ENCODE measurements at places on chromosomes 1 and 21.

GRCh38 chr1:43344267-43344850 is 6.7 kb downstream of the MPL start:
- no peak for DNase-seq

GRCh38 chr1:67645495-67646144 is 39.4 kb upstream of the GADD45A start:
- no peak for DNase-seq

DNA sequence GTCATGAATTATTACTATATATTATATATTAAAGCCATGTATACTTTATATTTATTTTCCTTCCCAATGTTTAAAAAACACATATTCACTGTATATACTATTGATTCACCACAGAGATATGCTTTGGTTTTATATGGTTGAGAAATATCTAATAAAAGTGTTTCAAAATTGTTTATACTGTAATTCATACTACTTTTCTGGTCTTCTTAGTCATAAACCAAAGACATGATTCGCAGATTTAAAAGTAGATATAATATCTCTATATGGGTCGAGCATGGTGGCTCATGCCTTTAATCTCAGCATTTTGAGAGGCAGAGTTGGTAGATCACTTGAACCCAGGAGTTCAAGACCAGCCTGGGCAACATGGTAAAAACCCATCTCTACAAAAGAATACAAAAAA is 738.4 kb downstream of the USP25 start:
- no peak for DNase-seq

- DNase-seq = no peak
Observed at GRCh38 chr1:67626090-67626860, 58.7 kb upstream of the GADD45A start.

GRCh38 chr1:236284291-236284721 is 2.5 kb upstream of the ERO1B start:
- DNase-seq = no peak

Data from central memory CD8-positive, alpha-beta T cell (primary cell).